ENCODE measurements at places on chromosomes 3 and 15.

GRCh38 chr3:190721330-190721729 is 141.2 kb downstream of the GMNC start:
- DNase-seq: no peak

- no peak for DNase-seq
These were observed 13.9 kb upstream of the FXR1 start for GRCh38 chr3:180898572-180898971.

GRCh38 chr3:106699122-106699521 is 678.1 kb upstream of the CCDC54 start:
- no peak for DNase-seq

DNA sequence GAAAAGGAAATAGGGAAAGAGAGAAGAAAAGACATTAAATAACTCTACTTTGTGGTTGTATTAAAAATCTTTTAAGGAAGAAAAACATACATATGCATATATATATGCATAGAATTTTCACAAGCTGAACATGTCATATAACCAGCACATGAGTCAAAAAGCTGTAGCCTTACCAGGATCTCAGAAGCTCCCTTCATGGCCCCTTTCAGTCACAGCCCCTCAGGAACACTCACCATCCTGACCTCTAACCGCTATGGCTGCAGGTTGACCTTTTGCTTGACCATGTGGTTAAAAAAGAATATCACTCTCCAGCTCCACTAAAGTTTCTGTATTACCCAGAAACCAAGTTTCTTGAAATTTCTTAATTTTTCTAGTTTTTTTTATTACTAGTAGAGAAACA is 103.4 kb downstream of the CHST2 start:
- DNase-seq: no peak

GRCh38 chr3:73451301-73451944 is 173.3 kb downstream of the PDZRN3 start:
- no peak for DNase-seq

- no peak for DNase-seq
These were observed 50.3 kb downstream of the PAK2 start for GRCh38 chr3:196789885-196790359.

GRCh38 chr15:68415501-68416157 is 16.3 kb downstream of the ITGA11 start:
- no peak for DNase-seq

GRCh38 chr3:160676547-160677303 is at the start of gene ARL14:
Gene ARL14 (plus strand): TSS chr3:160677160. CDS start chr3:160677347, 187 bp downstream.
- DNase-seq: no peak

DNA sequence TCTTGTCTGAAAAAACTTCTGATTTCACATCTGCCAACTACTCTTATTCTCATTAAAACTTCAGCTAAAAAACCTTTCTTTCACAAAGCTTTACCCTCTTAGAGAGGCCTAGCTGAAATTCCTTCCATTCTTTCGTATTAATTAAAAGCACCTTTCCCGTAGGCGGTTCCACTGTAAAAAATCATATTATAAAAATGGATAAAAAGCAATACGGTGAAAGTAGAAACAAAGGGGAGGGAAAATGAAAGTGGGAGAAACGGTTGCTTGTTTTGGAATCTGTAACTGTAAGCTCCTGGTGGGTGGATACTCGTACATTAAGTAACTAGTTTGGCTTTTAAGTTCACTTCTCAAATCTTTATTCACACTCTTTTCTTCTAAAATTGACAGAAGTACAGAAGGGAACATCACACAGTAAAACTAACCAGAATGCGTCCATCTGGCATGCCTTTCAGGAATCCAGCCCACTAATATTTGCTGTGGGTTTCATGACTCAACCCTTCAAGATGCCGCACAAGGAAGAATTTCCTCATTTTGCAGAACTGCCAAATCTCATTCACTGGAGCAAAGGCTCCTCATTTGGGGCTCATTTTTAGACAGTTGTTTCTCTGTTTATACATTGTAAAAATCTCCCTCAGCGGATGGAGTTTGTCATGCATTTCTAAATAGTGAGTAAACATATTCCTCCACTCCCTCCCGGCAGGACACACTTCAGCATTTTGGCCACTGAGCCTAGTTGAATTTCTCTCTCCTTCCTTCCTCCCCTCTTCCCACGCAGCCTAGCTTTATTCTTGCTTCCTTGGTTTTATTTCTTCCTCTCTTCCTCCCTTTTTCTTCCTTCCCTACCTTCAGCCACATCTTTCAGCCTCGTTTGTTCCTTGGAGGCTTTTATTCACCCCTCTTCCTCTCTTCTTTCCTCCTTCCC is 419.5 kb upstream of the NAALADL2 start:
- DNase-seq: no peak

DNA sequence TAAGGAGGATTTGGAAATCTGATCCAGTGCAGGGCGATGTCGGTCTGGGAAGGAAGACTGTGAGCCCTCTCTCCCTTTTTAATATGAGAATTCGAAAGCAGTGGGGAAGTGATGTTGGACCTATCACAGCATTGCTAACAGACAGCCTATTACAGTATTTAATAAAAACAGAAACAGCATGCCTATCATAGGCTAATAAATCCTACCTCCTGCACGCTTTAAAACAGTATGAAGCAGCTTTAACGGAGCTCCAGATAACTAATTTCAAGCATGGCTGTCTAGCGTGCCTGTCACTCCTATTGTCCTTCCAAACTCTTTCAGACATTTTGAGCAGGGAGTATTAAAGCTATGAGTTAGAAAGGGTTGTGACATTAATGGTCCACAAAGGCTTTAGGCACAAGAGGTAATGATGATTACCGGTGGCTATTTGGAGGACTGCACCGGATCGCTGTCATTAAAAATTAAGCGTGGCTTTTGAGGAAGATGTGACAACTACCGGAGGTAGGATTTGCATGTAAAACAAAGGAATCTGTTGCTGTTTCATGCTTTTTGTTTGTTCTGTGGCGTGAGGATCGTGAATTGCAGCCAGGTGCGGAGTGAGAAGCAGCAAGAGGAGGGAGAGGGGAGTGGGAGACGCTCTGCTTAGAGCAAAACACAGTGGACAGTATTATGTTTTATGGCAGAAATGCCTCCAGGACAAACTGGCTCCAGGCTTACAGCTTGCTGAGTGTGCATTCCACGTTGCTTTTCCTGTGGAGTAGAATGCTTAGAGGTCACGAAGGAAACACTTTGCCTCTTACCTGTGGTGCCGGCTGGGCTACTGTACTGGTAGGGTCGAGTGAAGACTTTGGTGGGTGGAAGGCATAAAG is at the start of gene KCNMB2:
Gene KCNMB2, plus strand, starts transcription at position 226 of the 869 bp plus-strand sequence.
- no peak for DNase-seq

GRCh38 chr3:129016720-129017483 is 15.8 kb downstream of the EFCC1 start:
- DNase-seq: peak; percentile 84

DNA sequence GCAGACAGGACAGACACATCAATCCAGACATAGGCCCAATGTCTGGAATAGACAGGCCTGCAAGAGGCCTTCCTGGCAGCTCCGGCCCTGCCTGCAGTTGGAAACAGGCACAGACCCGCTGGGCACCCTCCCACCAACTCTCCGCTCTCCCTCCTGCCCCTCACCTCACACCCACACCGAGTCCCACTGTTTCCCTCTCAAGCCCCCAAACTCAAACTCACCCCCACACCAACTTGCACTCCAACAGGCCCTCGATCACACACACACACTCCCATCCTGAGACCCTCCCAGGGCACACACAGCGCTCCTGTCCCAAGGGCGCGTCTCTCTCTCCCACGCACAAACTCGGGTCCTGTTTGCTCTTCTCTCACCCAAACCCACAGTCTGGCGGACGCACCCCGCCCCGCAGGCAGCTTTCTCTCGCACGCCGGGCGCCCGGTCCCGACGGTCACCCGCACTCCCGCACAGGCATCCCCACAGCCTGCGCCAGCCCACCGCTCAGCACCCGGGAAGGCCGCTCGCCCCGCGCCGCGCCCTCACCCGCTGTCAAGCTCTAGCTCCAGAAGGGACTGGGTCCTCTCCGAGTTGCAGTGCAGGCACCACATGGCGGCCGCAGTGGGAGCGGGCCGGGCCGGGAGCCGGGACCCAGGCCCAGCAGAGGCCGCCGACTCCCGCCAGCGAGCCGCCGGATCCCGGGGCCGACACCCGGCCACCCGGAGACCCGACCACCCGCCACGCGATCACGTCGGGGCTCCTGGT is 106.2 kb downstream of the IQSEC1 start:
- DNase-seq: no peak

GRCh38 chr15:35440265-35440664 is 105.7 kb downstream of the DPH6 start:
- DNase-seq: no peak

- no peak for DNase-seq
These were observed 90.4 kb downstream of the MB21D2 start for GRCh38 chr3:192827208-192827607.

DNA sequence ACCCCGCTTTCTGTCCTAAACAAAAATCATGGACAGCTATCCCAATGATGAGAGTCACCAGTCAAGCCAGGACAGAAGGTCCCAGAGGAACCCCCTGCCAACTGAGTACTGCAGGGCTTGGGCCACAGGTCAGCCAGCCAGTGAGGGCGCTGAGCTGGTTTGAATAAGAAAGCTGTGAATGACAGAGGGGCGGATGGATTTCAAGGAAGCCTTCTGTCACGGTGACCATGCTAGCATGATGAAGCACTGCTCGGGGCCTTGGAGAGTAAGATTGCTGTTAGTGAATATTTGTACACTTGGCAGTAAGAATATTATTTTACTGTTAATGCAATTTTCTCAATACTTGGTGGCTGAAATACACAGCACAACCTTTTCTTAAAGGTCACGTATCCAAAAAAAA is 734.0 kb upstream of the NR2F2 start:
- DNase-seq: no peak

DNA sequence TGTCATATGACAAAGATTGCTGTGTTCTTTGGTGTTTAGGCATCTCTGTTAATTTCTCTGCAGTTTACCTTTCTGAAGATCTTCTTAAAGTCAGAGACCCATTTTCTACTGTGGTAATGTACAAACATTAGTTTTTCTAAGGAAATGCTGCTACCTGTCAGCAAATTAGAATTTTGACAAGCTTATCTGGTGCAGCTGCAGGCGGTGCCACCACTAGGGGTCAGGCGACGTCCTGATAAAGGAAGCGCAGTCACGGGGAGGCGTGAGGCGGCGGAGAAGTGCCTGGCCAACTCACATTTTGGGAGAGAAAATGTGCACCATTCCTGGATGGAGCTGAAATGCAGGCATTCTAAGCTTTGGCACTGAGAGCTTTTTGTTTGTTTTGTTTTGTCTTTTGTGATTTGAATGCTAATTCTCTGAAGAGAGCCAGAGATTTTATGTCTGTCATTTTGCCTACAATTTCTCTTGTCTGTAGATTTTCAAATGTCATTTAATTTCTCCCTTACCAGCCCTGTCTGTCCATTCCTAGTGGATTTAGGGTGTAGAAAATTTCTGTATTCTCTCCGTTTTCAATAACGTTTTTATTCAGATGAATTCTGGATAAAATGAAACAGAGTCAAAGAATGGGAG is 24.9 kb upstream of the SIAH2 start:
- DNase-seq: peak; percentile 73

DNA sequence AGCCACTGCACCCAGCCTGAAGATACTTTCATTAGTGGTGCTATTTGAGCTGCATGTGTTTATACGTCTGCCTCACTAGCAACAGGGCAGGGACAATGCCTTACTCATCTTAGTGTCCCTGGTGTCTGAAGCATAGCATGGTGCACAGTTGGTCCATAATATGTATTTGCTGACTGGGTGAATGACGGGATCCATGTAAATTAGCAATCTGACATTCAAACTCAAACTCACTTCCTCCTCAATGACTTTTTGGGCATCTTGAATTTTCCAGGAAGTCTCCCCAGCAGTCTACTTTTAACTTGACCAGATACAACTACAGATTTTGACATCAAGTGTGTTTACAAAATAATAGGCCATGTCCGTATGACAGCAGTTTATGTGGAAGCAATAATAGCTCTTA is 3.0 kb upstream of the LDHAL6B start:
- no peak for DNase-seq

DNA sequence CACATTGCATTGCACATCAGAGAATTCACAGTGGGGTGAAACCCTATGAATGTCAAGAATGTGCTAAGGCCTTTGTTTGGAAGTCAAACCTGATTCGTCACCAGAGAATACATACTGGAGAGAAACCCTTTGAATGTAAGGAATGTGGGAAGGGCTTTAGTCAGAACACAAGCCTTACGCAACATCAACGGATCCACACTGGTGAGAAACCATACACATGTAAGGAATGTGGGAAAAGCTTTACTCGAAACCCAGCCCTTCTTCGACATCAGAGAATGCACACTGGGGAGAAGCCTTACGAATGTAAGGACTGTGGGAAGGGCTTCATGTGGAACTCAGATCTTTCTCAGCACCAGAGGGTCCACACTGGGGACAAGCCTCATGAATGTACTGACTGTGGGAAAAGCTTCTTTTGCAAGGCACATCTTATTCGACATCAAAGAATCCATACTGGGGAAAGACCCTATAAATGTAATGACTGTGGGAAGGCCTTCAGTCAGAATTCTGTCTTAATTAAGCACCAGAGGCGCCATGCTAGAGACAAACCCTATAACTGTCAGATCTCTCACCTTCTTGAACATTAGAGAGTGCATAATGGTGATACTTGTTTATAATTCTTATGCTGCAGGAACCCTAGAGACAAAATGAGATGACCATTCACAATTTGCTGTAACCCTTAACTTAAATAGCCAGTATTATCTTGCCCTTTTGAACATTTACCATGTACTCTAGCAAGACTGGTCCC is 9.0 kb downstream of the ZNF662 start:
- DNase-seq: no peak

DNA sequence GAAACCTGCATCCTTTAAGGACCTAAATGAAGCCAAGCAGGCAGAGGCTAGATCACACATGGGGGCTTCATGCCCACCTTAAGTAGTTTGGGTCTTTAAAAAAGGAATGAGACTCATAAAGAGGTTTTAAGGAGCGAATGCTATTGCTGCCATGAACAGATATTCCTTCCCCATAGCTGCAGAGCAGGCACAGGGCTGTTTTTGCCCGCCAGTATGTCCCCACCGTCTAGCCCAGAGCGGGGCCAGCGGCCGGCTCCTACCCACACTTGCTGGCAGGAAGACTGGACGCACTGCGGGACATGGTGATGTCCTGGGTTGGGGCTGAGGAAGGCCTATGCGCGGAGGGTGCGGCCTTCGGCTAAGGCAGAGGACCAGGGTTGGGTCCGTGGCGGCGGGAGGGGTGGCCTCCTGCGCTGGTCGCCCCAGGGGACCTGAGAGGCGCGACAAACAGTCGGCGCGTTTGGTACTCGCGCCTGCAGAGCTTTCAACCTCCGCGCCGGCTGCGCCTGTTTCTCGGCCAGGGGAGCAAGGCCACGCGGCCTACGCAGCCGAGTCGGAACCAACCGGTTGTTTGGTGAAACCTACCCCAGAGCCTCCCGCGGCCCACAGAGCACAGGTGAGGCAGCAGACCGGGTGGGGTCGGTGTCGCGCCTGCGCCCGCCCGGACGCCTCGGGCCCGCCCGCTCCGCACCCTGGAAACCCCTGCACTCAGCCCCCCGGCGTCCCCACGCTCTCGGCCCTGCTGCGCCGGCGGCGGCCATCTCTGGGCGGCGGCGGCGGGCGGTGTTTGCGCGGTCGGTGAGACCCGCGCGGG is at the start of gene FAIM:
Gene FAIM, plus strand, starts transcription at position 450 of the 814 bp plus-strand sequence. CDS start 10,956 bp downstream, outside the sequence.
- DNase-seq: peak; percentile 66
